IPS DF 19.7 (cell line): ENCODE measurements at places on chromosomes 11 and 22.

DNA sequence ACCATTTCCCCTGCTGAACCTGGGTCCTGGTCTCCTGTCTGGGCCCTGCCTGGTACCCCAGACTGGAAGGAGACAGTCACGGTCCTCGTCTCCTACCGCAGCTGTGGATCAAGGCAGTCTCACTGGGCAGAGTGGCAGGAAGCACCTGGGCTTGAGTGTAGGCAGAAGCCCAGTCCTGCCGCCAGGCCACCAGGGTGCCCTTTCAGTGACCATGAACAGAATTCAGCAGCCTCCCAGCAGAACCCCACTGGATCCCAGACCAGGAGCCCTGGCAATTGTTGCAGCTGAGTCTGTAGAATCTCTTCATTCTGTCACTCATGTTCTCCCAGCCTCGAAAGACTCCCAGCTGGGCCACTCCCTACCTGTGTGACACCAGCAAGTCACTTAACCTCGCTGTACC, 25.5 kb upstream of the CREB3L1 start:
- DNase-seq, result no peak

DNA sequence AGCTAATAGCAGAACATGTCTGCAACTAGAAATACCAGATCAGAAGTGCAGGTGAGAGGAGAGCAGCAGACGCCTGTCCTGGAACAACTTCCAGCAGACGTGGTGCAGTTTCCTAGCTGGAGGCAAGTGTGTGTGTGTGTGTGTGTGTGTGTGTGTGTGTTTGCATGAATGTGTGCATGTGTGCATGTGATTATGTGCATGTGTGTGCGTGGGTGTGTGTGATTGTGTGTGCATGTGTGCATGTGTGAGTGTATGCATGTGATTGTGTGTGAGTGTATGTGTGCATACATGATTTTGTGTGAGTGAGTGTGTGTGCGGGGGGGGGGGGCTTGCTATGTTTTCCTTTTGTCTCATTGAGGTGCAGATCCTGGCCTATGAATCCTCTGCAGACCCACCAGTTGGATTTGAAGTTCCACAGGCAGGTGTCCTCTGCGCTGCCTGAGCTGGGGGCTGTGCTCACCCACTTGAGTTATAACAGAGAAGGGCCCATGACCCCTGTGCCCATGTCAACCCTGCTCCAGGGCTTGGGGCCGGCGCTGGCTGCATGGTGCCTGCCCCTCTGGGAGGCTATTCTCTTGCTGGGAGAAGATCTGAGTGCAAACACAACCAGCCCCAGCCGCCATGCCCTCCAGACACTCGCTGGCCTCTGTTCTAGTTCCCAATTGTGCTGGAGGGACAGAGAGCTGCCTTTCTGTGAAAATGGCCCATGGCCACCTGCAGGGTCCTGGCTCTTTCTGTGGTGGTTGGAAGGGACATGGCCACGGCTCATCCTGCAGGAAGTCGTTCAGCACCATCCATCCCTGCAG, 821.3 kb downstream of the BRD1 start:
- DNase-seq, result no peak

GRCh38 chr11:28877340-28877739, 769.2 kb downstream of the METTL15 start:
- no peak for DNase-seq

DNA sequence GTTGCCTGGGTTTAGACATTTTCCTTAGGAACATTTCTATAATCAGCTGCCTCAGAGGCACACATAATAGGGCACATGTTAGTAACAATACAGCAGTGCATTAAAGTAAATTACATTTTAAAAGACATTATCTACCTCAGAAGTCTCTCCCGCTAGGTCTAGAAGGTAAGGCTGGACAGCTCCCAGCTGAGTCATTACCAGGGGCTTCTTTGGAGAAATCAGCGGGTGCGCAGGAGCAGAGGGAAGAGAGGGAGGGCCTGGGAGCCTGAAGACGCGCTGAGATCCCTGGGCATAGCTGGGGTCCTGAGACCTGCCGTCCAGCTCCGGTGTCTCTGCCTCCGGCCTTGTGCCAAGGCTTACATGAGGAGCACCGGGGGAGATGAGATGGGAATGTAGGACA, 67.7 kb downstream of the TMPRSS5 start:
- no peak for DNase-seq

DNA sequence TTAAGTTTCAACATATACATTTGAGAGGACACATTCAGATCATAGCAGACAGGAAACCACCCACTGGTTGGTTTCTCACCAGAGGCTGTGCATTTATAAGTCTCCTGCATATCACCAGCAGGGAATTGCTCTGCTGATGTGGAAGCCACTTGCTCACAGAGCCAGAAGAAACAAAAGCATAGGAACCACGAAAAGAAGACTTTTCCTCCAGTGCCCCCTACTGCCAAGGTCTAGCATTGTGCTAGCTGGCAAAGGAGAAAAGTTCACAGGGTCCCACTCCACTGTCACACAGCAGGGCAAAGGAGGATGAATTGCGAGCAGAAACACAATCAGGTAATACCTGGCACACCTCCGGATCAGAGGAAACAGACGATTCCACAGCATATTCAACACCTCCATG, 28.9 kb upstream of the ISX start:
- no peak for DNase-seq

DNA sequence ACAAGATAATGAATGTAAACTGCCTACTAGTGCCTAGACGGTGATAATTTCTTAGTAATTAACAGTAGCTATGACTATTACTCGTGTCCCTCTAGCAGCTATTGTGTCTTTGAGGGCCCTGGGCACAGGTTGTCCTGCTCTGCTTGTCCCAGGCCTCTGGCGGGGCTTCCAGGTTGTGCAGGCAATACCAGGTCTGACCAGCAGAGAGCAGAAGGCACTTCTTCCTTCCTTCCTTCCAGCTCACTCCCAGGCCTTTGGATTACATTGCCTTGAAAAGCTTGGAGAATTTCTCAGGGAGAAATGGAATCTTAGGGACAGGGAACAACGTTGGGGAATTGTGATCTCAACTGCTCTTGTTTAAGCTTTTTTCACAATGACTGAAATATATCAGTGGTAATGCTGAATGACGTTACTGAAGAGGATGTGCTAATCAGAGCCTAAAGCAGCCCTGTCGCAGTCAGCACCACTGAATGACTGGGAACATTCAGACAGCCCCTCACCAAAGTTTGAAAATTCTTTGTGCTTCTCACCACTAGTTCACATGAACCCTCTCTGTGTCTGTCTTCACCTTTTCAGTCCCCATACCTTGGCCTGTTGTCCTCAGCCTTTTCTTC, 8.4 kb upstream of the CCKBR start:
- DNase-seq, result no peak

GRCh38 chr11:74593463-74593862, 1.1 kb downstream of the POLD3 start:
- no peak for DNase-seq

DNA sequence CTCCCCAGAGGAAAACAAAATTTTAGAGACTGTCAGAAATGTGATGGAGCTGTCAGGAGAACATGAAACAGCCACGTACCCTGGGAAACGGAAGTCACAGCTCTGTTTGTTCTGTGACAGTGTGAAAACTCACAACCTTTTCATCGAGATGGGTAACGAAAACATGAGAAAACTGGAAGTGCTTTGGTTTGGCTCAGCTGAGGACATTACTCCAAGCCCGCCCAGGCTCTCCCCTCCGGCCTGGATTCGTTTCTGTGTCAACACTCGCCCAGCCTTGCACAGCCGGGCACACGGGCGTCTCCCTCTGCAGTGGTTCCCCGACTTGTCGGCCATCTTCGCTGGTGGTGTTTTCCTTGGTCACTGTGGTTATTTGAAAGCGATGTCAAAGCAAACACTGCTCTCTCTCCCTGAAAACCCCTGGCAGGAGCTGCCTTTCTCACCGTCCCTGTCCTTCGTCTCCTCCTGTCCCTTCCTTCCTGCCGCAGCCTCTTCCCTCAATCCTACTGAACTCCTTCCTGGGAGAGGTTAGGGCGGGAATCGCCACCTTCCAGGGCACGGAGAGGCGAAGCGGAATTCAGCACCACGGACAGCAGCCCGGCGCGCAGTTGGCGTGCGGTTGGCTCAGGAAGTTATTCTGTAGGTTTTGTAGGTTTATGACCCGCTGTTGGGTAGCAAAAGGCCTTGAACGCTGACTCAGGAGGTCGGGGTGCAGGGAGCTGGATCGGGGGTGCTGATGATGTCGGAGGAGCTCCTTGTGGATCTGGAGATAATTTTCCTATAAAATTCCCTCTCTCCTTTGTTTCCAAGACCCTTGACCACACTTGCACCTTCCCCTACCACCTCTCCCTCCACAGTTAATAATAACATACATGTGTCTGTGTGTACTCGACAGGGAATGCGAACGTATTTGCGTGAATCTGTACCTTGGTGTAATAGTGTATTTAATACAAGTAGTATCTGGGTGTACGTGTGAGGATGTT, 13.1 kb upstream of the RPS19BP1 start:
- no peak for DNase-seq

DNA sequence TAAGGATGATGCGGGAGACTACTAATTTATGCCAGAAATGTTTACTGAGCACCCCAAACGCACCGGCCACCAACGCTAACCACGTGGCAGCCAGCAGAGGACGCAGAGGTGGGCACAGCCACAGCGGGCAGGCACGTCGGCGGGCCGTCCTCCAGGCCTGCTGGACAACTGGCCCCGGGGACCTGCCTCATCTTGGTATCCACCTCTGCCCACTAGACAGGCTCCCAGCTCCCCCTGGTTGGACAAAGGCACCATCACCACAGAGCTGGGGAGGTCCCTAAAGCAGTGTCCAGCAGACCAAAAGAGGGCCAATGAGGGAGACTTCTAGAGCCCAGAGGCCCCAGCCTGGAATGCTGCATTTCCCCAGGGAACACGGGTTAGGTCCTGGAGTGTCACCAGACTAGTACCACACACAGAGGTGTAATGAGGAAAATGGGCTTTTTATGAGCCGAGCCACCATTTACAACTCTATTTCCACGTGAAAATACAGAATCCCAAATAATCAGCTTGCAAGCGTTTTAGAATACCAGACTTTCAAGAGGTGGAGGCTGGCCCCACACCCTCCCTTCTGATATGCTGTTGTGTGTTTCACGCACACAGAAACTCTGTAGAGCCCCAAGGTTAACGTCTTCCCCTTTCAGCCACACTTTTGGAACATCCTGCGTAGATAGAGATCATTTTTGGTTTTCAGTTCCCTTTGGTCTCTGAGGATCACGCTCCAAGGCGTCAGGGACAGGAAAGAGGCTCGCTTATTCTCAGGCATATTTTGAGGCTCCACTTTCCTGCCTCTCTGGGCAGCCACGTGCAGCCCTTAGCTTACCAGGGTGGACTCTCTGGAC, 23.7 kb upstream of the BID start:
- DNase-seq, result no peak

GRCh38 chr11:102464859-102465500, 12.4 kb upstream of the TMEM123 start:
- no peak for DNase-seq

- no peak for DNase-seq
These were observed 25.4 kb upstream of the CPT1A start for GRCh38 chr11:68867066-68867465.

- DNase-seq, result no peak
These were observed 99.0 kb upstream of the HSD17B12 start for GRCh38 chr11:43581370-43582023.
